A673 (cell line): ENCODE measurements at places on chromosomes 6 and 20.

- DNase-seq = no peak
These were observed 6.8 kb downstream of the SASH1 start for GRCh38 chr6:148349466-148349865.

GRCh38 chr6:76275746-76276145 is 203.3 kb upstream of the IMPG1 start:
- no peak for DNase-seq

- DNase-seq = no peak
These were observed 41.6 kb upstream of the CARMIL1 start for GRCh38 chr6:25237579-25237978.

DNA sequence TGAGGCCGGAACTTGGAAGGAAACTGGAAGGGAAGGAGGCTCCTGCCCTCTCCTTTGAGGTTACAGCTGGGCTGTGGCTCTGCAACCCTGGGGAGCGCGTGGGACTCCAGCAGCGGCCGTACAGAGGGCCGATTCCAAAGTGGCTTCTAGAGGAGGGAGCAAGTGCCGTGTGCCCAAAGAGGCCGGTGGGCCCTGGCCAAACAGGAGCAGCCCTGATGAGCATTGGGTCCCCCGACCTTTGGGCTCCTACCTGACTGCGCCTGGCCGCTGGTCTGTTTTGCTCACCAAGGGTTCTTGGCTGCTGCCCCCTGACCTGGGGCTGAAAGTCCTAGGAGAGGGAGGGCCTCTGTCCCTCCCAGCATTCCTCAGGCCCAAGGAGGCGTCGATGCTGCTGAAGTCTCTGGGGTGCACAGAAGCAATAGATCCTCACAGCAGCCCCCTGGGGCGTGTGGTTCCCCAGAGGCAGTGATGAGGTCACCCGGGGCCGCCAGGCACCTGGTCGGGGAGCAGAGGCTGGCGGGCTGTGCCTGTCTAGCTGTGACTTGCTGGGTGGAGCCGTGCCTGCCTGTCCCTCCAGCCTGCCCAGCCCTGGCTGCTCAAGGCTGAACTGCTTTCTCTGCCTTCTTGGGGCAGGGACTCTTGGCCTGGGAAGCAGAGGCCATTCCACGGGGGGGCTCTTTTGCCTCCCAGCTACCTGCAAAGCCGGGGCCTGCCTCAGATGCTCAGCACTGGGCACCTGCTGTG is 9.8 kb downstream of the RBM38 start:
- no peak for DNase-seq

- no peak for DNase-seq
These were observed 32.6 kb downstream of the SF3B5 start for GRCh38 chr6:144062786-144063185.

GRCh38 chr6:4853349-4853748 is 77.1 kb downstream of the CDYL start:
- no peak for DNase-seq

DNA sequence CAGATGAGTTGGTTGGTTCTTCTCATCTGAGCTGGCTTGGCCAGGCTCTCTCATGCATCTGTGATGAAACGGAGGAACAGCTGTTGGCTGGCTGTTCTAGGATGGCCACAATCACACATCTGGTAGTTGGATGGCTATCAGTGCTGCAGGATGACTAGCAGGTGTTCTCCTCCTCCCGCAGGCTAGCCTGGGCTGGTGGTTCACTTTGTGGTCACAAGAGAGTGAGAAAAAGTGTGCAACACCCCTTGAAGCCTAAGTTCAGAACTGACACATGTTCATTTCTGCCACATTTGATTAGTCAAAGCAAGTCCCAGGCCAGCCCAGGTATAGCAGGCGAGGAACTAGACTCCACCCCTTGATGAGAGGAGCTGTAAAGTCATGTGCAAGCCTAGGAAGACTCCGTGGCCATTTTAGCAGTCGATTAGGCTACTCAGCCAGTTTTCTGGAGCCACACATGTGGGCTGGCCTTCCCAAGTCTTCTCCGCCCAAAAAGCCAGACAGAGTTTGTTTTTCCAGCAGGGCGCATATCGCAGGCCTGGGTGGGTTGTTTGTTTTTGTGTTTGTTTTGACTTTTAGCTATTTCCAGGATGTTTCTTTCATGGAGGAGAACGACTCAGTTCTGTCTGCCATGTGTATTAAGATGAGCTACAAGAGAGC is 120.8 kb downstream of the ISM1 start:
- DNase-seq = no peak

DNA sequence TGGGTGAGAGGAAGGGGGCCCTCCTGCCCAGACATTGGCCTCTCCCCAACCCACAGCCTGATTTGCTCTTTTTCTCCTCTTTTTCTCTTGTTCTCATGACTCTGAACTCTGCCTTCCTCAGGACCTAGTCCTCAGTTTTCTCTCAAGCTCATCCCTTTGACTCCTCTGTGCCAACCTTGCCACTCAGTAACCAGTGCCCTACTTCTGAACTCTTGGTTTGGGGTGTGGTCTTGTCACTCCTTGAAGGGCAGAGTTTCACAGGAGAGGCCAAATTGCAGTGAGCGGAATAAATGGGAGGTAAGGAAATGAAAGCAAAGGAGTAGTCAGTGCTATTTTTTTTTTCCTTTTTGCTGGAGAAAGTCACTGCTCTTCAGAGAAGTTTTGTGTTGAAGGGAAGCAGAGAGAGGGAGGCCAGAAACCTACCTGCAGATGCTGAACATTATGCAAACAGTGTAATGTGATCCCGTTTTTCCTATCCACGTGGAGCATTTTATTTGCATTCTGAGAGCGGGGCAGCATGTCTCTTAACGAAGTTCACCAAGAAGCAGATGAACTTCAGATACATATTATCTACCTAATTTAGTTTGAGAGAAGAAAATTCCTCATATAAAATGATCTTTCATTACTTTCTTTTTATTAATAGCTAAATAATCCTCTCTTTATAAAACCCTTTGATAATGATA is 26.9 kb downstream of the CFAP61 start:
- DNase-seq = no peak

GRCh38 chr20:34491226-34491931 is 24.8 kb upstream of the DYNLRB1 start:
- DNase-seq = no peak

DNA sequence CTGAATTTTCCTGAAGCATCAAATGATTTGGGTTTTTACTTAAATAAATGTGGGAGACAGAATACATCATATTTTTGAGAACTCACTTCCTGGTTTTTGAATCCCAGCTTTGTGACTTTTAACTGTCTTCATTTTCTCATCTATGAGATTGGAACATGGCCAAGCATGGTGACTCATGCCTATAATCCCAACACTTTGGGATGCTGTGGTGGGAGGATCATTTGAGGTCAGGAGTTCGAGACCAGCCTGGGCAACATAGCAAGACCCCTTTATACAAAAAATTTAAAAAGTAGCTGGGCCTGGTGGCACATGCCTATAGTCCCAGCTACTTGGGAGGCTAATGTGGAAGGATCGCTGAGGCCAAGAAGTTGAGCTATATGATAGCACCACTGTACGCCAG is 122.3 kb downstream of the QKI start:
- peak; percentile 59 for DNase-seq
